ENCODE measurements at places on chromosomes 3 and 15. TPM values are rescaled to one million over a fixed set of nuclear protein-coding genes. Genes with fewer than 3 reads are reported as not detected.

PAK6 gene
- total RNA-seq = 0.94 TPM

SPINK8 gene
- not detected for total RNA-seq

DAZL gene
- total RNA-seq = not detected

DUOX2 gene
- 1.5 TPM for total RNA-seq

DNA sequence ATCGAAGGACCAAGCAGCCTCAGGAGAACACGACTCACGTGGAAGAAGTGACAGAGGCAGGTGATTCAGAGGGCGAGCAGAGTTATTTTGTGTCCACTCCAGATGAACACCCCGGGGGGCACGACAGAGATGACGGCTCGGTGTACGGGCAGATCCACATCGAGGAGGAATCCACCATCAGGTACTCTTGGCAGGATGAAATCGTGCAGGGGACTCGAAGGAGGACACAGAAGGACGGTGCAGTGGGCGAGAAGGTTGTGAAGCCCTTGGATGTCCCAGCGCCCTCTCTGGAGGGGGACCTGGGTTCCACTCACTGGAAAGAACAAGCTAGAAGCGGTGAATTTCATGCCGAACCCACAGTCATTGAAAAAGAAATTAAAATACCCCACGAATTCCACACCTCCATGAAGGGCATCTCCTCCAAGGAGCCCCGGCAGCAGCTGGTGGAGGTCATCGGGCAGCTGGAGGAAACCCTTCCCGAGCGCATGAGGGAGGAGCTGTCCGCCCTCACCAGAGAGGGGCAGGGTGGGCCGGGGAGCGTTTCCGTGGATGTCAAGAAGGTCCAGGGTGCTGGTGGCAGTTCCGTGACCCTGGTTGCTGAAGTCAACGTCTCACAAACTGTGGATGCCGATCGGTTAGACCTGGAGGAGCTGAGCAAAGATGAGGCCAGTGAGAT lies 26.0 kb downstream of the SYNM start:
- ATAC-seq = no peak

DNA sequence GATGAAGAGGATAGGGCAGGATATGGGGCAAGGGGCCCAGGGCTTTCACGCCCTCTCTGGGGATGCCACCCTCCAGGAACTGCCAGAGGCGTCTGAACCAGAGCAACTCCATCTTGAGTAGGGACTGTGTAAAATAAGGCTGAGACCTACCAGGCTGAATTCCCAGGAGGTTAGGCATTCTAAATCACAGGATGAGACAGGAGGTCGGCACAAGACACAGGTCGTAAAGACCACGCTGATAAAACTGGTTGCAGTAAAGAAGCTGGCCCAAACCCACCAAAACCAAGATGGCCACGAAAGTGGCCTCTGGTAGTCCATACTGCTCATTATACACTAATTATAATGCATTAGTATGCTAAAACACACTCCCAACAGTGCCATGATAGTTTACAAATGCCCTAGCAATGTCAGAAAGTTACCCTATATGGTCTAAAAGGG lies 40.7 kb downstream of the HERC1 start:
- no peak for ATAC-seq

DNA sequence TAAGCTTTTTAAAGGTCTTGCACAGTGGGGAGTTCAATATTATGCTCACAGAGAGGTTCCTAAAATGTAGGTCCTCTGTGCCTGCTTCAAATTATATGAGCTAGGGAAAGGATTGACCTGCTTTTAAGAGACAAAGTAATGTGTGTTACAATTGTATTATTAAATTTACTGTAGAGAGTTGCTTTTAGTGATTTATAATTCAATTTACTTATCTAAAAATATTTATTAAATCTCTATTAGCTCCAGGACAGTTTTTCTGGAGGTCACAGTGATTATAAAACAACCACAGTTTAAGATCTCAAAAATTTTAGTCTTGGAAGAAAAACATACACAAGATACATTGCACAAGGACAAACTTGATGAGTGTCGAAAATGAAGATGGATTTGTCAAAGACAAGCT lies 665.7 kb upstream of the ARPP21 start:
- no peak for ATAC-seq

DNA sequence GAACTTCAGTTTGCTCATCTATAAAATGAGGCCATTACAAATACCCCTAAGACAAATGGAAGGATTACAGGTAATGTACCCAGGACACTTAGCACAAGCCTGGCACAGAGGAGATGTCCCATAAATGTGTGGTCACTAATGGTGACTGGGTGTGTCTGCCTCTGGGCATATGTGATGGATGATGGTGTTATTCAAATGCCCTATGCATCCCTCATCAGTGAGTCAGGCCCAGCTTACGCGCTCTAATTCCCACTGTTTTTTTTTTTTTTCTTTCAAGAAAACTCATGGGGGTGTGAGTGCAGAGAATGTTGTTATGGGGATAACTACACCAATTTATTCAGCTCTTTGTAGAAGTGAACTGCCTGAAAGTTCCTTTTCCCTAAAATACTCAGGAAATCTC lies 23.6 kb upstream of the KIF23 start:
- ATAC-seq = no peak

DNA sequence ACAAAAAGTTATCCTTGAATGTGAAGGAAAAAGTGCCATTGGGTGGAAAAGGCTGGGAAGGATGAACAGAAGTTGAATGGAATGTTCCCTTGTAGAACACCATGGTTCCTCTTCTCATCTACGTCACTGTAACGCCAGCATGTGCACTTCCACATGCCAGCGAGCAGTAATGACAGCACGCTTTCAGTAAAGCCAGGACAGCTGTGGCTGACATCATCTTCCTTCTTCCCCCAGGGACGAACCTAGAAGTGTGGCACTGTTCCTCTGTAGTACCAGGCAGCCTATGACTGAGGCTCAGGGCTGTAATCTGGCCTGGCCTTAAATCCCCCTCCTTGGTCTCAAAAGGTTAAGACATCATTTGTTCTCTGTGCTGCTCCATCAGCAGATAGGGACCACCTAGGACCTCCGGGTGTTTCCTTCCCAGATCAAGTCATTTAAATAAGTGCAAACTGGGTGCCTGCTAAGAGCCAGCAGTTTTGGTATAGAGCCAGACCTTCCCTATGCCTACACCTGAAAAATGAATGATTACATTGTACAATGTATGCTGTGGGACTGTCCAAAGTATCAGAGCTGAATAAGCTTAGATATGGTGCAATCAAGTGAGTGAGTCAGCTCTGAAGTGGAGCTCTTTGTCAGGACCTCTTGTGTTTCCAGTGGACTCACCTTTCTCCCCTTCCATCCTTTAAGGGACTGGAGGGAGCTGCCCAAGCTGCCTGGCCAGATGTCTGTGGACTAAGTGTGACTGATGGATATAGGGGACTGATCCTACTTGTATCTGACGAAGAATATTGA lies 5.6 kb upstream of the SRPRB start:
- peak; percentile 53 for ATAC-seq

- ATAC-seq = no peak
These were observed 71.5 kb upstream of the MEX3B start for GRCh38 chr15:82117296-82117695.

DNA sequence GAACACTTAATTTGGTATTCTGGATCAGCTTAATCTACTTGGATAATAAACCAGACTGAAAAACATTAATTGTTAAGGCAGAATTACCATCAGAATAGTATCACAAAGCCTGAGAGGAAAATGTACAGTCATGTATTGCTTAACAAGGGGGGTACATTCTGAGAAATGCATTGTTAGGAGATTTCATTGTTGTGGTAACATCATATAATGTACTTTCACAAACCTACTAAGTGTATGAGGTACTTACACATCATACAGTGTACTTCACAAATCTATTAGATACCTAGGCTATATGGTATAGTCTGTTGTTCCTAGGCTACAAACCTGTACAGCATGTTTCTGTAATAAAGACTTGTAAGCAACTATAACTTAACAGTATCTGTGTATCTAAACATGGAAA lies 68.2 kb downstream of the NBEAL2 start:
- no peak for ATAC-seq

- ATAC-seq = no peak
These were observed 168.1 kb upstream of the PFN2 start for GRCh38 chr3:150138824-150139223.

- no peak for ATAC-seq
These were observed 17.3 kb upstream of the ATG7 start for GRCh38 chr3:11254876-11255275.

DNA sequence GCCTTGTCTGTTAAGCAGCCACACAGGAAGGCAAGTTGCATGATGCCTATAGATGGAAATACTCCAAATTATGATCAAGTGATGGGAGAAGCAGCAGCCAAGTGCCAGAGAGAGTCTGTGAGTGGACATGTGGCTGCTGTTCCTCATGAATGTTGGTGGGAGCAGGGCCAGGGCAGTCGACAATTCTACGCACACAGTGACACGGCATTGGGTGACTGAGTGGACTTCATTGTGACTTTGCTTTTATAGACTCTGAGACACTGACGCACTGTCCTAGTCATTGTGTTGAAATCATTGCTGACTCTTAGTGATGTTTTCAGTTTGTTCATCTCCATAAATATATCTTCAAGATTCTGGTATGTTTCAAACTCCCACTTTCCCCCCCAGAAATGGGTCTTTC lies 246.3 kb upstream of the SEMA6D start:
- ATAC-seq = no peak

DNA sequence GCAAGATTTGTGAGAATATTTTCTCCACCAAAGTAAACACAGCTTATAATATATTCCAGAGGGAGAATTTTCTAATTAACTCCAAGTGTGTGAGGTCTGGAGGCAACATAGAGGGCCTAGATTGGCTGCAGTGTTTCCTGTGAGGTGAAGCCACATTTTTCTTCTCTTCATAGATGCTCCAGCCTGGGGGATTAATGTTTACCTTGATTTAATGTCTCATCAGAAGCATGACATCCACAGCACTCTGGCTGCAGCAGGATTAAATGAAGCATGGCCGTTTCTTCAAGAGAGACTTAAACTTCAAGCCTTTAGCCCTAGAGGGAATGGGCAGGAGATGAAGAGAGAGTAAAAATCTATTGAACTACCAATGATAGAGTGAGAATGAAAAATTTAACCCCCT lies 137.9 kb upstream of the ZBTB20 start:
- no peak for ATAC-seq

DNA sequence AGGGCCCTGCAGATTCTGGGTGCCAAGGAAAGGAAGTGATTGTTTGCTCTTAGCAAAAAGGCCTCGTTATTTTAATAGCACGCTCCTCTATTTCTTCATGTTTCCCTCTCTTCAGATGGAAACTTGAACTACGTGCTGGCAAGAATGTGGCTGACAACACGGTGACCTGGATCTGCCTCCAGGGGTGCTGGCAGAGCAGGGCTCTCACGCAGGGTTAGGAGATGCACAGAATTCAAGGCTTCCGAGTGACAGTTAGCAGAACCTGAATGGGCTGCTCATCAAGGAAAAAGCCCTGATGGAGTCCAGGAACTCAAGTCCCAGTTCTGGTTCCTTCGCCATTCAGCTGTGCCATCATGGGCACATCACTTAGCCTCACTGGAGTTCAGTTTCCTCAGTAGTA lies 22.7 kb downstream of the CYP19A1 start:
- no peak for ATAC-seq

GRCh38 chr3:171245796-171246765 lies 214.1 kb downstream of the TNIK start:
- no peak for ATAC-seq

DNA sequence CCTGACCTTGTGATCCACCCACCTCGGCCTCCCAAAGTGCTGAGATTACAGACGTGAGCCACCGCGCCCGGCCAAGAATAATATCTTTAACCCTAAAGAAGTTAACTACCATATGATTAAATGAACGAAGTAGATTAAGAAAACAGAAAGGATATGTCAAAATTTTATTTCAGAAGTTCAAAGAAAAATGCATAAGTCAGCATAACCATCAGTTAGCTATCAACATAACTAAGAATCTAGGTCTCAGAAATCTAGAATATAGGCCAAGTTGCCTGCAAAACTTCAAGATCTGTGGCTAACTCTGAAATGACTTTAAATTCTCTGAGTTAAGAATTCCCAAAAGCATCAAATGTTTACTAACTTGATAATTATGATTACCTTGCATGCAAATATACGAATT lies 38.0 kb downstream of the INO80 start:
- no peak for ATAC-seq

- ATAC-seq = no peak
These were observed 289.5 kb downstream of the NEK10 start for GRCh38 chr3:27079427-27080257.

DNA sequence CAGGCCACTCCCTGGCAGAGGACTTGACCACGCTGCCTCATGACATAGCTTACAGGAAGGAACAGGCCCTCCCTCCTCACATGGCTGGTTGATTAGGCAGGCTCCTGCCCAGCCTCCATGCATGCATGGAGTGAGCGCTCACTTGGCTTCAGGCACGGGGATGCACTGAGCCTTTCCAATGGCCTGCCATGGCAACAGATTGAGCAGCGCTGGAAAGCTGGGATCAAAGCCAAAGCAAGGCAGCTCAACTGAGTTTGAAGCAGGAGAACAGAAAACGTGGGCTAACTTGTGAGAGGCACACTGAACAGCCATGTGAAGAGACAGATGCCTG lies 5.9 kb upstream of the GRAMD2A start:
- peak; percentile 75 for ATAC-seq

DNA sequence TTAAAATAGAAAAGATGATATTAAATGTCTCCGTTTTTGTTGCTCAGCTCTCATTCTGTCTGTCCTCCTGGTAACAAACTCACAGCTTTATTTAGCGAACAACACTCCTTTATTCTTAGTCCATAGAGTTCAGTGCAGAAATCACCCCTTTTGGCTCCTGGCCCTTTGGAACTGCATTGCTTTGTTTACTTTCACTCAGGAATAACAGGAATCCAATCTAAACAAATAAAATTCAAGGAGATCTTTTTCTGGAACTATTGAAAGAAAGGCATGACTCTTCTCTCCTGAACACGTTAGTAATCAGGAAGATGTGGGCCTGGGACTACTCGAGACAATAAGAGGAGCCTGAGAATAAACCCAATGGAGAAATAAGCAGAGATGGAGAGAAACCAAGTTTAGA lies 409.2 kb downstream of the DIPK2A start:
- ATAC-seq = no peak

- ATAC-seq = no peak
These were observed 2.2 kb downstream of the ZIC1 start for GRCh38 chr3:147411238-147411814.

DNA sequence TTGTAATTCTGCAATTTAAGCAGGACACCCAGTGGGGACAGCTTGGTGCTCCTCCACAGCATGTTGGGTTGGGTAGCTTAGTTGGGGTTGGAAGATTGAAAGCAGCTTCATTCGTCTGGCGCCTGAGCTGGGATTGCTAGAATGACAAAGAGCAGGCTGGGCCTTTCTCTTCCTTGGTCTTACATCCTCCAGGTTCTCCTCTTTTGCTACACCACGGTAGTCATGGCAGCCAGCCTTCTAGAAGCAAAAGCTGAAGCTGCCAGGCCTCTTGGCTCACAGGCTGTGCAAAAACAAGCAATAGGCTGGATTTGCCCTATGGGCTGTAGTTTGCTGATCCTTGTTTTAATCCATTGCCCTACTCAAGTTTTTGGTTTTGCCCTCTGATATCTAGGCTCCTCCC lies 3.2 kb upstream of the ANXA2 start:
- ATAC-seq = no peak

DNA sequence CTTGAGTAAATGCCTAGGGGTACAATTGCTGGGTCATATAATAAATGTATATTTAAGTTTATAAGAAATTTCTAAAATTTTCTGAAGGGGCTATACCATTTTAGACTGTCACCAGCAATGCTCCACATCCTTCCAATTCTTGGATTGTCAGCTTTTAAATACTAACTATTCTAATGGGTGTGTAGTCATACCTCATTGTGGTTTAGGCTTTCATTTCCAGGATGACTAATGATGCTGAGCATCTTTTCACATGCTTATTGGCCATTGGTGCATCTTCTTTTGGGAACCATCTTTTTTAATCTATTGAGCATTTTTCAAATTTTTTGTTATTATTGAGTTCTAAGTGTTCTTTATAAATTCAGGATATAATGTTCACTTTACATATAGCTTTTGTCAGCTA lies 52.5 kb upstream of the CORO2B start:
- no peak for ATAC-seq

All from gastroesophageal sphincter (tissue), 4 donors.